ENCODE measurements at places on chromosomes 2 and 18.

DNA sequence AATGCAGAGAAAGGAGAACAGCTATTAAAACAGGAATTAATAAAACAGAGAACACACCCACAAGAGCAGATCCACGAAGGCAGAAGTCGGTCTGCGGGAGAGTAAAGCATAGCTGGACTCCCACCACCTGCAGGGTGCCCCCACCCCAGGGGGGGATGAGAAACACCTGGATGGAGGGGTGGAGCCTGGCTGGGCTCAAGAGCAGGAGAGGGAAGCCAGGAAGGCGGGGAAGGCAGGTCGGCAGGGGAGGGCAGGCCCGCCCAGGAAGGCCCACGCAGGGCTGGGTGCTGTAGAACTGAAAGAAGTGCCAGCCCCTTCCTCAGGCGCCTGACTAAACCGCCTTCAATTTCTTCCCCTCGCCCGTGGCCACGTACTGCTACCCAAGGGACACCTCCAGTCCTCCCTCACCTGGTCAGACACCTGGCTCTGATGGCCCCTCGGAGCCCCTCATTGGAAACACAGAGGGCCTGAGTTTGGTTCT is 175.4 kb downstream of the HDAC4 start:
- peak; percentile 47 for DNase-seq

DNA sequence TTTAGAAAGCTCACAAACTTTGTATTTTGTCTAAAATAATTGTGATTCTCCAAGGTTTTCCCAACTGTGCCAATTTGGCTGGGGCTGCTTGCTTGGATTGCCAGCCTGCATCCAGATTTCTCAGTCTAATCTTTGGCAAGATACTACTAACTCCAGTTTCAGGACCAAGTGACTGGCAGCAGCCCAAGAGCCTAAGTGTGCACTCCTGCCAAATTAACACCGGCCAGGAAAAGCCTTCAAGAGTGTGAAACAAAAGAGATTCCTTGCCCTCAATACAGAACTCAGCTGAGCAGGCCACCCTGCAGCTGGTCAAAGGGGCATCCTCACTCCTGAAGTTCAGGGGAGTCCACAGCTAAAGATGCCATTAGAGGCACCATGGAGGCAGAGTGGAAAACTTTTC is 589.0 kb upstream of the ACVR2A start:
- DNase-seq, result no peak

DNA sequence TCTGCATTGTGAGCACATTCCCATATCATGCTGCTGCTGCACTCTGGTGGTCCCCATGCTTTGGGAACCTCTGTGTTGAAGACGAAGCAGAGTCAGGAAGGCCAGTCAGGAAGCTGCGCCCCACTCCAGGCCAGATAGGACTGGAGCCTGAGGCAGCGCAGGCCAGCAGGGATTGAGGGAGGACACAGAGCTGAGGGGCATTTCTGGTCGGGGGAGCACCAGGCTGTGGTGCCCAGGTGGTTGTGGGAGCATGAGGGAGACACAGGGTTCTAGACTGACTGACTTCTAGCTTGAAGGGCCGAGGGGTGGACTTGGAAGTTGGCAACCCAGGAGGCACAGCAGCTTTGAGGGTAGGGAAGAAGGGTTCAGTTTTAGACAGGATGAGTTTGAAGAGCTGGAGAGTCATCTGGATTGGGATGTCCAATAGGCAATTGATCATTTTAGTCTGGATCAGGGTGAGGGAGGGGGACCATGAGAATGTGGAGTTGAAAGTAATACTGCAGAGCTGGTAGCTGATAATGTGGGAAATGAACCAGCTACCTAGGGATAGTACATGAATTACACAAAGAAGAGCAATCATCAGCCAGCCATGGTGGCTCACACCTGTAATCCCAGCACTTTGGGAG is 1.4 kb upstream of the ACTG2 start:
- DNase-seq, result no peak

GRCh38 chr2:50042771-50043170 is 888.5 kb upstream of the FSHR start:
- no peak for DNase-seq

DNA sequence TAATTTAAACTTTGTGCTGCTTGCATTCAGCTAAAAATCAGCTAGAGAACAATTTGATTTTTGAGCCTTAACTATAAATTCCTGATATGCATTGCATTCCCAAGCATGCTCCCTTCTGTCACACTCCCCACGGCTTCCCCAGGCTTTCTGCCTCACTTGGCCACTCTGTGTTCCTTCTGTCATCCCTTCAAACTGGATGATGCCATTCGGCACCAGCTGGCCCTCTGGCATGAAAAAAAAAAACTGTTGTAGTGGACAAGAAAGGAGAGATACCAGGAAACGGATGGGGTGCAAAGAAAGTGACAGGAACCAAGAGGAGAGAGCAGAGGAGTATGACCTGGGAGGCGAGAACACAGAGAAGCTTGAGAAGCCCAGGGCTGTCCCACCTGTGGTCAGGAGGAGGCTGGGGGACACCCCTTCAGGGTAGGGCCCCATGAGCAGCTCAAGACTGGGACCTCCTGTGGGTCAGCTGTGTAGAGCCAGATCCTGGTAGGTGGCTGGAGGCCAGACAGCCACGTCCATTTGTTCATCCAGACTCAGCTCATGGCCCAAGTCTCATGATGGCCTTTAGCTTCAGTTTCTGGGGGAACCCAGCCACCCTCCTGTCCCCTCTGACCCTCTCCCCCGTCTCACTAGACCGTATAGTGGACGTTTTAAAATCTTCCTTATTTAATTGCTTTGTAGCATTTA is 211.8 kb downstream of the GBX2 start:
- no peak for DNase-seq

- no peak for DNase-seq
Measured at GRCh38 chr2:18740474-18740881, 151.1 kb upstream of the NT5C1B start.

DNA sequence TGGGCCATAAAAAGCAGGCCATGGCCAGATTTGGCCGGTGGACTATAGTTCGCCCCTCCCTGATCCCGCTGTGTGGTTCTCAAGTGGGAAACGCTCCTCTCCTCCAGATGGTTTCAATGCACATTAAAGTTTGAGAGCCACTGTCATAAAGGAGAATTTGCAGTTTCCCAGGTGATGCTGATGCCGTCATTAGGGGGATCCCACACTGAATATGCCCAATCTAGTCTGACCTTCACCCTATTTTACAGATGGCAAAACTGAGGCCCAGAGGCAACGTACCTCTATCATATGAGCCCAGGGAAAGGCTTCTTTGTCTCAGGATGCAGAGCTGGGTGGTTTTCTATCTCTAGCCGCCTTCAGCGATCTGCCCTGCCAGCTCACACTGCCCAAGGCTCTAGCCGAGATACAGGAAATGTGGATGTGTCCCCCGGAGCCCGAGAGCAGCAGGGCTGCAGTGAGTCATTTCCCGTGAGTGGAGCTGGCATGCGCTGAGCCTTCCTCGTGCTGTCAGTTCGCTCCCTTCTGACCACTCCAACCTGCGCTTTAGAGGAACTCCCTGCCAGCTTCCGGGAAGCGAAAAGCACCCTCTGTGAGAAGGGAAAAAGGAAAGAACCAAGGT is 116.2 kb downstream of the SMAD7 start:
- peak; percentile 80 for DNase-seq

GRCh38 chr2:70517804-70518203 is 35.8 kb downstream of the TGFA start:
- no peak for DNase-seq

- DNase-seq, result no peak
Measured at GRCh38 chr2:222728621-222729020, 57.2 kb downstream of the MOGAT1 start.

DNA sequence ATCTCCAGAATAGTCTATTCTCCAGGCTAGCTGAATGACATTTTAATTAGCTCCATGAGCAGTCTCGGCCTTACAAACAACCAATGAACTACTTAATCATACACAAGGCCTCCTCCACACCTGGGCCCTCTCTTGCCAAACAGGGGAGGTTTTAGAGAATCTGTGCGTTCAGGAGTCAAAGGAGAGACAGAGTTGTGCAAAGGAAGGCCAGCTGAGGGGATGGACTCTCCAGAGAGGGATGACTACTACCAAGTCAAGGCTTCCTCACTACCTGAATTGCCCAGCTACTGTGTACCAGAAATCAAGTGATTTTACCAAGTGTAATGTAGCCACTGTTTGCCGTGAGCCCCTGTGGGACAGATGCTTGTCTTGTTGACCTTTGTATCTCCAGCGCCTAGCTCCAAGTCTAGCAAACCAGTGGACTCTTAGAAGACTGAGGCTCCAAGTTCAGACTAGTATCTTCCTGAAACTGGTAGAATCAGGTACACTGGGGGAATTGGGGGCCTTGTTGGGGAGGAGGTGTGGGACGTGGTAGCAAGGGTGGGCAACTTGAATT is 123.1 kb upstream of the STON1 start:
- no peak for DNase-seq

DNA sequence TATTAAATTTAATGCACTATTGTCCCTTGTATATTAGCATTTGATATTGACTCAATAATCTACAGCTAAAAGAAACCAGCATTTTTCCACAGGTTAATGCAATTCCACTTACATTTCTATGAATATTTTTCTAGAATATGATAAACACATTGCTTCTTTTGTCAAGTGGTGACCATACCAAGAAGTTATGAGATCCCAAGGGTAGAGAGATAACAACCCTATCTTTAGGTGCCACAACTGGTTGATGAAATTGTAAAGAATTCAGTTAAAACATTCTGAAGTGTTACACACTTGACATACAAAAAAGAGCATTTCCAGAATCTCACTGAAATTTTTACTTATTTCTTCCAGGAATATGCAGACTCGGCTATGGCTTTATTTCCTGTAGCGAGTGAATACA is 56.0 kb downstream of the ABCG8 start:
- DNase-seq, result no peak
